ENCODE measurements at places on chromosomes 5 and 9.

DNA sequence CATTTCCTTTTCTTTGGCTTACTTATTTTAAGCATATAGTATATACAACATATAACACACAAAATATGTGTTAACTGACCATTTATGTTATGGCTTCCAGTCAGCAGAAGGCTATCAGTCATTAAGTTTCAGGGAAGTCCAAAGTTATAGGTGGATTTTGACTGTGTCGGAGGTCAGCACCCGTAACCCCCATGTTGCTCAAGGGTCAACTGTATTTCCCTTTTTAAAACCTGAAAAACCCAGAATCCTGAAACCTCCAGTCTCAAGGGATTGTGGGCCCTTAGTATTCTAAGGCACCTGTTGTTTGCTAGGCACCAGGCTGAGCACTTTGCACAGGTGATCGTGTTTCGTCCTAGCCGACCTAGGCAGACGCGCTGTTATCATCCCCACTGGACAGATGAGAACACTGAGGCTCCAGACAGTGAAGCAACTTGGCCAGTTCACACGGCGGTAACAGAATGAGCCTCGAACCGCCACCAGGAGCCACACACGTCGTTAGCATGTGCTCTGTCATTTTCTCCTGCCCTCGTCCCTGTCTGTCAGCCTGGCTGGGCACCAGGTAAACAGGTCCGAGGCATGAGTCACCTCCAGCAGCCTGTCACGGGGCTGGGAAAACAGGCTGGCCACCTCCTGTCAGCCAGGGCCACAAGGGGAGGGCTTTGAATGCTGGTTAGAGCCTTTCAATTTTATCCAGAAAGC lies 39.9 kb downstream of the DUSP1 start:
- no peak for DNase-seq

GRCh38 chr9:22921742-22922141 lies 475.1 kb downstream of the DMRTA1 start:
- no peak for DNase-seq

DNA sequence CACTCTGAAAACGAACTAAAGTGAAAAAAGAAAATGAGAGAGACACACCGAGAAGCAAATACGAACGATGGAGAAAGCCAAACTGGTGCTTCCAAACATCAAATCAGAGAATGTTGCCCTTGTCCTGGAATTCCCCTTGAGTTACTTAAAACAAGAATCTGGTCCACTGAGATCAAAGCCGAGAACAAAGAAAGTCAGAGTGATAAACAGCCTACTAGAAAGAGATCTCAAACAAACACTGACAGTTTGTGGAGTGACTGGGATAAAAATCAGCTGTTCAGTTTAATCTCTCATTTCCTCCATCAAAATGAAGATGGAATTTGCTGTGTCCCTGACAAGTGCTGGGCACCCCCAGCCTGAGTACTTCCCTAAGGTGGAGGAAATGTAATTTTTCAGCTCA lies 582.6 kb downstream of the NR2F1-AS1 start:
- no peak for DNase-seq

- no peak for DNase-seq
These were observed 54.4 kb upstream of the AFAP1L1 start for GRCh38 chr5:149217096-149217802.

- DNase-seq: no peak
These were observed 55.7 kb upstream of the NIPBL start for GRCh38 chr5:36820900-36821299.

- DNase-seq: no peak
These were observed 36.5 kb downstream of the LPCAT1 start for GRCh38 chr5:1487079-1487764.

DNA sequence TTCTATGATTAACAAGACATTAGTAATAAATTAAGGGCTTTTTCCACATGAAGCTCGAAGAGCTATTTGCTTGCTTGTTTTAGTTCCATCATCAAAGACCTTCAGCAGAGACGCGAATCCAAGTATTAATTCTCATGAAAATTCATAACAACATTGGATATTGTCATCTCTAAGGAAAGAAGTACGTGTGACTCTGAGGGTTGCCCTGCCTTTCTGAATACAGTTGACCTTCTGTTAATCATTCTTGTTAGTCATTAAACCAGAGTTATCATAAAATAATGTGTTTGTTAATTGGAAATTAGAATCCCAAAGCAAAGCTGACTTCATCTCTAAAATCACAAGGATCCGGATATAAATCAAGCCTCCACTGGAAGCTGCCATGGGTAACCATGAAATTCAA lies 222.5 kb downstream of the ZNF608 start:
- no peak for DNase-seq

DNA sequence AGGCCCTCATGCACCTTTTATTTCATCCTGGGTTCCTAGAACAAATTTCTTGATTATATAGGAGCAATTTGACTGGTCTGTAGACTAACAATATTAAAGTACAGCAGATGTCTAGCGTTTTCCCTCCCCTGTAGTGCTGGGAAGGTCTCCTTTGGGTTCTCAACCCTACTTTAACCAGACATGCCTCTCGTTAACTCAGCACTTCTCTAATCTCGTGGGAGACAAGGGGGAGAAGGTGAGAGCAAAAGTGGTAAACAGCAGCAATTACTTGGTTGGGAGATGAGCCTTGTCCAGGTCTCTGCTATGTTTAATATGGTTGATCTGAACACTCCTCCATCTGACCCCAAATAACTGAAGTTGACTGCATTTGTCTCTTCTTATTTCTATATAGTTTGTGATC lies 22.0 kb downstream of the CETN3 start:
- no peak for DNase-seq

DNA sequence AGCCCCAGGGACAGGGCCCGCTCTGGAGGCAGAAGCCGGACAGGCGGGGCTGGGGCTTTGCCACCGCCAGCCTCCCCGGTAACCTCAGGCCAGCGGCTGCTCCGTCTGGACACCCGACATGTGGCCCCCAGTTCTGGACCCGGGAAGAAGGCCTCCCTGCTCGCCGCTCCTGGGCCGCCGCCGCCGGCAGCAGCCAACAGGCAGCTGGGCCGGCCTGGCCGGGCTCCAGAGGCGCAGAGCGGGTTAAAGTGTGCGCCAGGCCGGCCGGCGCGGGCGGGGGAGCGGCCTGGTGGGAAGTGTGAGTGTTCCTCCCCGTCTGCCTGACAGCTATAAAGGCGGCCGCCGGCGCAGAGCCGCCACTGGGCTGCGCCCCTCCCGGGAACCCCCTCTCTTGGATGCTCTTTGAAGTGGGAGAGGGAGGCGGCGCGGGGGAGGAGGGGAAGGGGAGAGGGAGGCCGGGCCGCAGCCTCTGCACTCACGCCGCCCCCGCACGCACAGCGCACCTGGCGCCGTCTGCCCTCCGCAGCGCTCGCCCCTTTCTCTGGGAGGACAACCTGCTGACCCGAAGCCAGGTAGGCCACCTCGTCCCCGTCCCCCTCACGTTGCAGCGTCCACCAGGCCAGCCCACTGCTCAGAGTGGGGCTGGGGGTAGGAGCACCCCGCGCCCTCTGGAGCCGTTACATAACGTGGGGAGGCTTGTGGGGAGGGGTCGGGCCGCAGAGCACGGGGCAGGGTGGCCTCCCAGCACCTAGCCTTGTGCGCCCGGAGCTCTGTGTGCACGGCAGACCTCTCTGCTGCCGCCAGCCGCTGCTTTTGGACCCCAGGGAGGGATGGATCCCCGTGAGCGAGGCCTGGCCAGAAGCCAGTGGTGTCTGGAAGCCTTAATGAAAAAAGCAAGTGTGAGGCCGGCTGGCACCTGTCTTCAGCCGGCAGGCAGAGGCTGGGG lies at the start of gene ADAMTSL2:
ADAMTSL2 (plus strand) TSS at position 359 of the 946 bp plus-strand sequence. CDS start 2,009 bp downstream, outside the sequence.
- DNase-seq: no peak

DNA sequence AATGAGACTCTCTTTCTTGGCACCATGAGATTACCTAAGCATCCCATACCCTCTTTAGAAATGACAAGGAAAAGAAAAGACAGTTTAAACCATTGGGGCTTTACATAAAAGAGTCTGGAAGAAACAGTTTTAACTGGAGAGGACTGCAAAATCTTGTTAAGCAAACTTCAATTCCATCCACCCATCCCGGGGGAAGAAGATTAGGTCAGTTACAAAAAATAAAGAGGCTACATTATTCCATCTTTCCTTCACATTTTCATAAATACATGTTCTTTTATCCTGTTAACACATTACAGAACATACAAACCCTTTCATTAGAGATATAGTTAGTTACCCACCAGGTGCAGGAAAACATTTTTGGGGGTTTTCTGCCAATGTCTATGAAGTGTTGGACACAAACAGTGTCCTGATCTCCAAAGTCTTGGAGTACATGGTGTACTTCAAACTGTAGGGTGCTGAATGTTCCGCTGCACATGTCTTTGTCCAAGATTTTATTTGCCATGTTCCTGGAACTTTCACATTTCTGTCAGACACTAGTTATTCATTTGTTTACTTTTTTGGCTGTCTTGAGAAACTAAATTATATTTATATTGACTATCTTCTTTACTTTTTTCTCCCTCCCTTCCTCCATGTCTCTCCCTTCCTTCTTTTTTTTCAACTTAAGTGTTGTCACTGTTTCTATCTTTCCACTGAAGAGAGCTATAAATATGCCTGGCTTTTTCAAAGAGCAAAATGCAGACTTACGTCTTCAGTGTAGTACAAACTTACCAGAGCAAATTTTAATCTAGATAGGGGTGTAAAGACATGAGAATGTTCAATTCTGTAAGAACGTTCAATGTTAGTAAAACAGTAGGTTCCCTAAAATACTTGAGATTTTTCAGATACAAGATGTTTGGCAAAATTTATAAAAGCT lies 410.9 kb upstream of the PRR16 start:
- no peak for DNase-seq

All from activated naive CD4-positive, alpha-beta T cell (primary cell).